ENCODE measurements at places on chromosomes 4 and X.
A peak's percentile ranks its signal among the peaks of the same experiment; 100 is the strongest.

- no peak for DNase-seq
These were observed 72.6 kb upstream of the PTPN13 start for GRCh38 chr4:86521373-86521969.

DNA sequence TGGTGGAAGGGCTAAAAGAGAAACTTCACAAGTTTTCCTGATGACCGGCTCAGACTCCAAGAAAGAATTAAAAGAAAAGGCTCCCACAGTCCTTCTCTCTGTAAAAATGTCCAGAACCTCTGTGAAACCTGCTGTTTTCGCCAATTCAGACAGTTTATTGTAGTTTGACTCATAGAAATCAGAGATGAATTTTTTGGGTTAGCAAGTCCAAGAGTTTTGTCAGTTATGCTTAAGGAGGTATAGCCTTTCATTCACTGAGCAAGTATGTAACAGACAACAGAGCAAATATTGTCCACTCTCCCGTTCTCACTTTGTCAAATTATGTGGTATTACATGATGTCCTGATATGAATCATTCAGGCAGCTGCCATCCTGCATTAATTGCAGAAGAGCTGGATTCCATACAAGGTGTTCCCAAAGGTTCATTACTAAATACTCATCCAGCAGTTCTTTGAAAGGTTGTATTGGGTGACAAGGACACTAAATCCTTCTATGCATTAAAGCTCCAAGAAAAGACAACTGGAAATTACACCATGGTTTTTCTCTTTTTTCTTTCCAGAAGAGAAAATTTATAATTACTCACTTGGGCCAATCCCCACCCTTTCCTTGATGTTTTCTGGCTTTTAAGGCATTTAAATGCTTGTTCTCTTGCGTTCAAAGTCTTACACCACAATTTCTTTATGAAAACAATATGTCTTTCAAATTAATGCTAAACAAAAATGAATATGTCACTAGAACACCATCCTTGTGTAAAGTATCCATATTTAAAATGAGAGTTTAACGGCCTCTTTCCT is 30.0 kb upstream of the PLAC1 start:
- DNase-seq, result no peak

GRCh38 chrX:112645774-112646173 is 34.0 kb downstream of the LHFPL1 start:
- no peak for DNase-seq

- peak; percentile 16 for DNase-seq
These were observed 16.4 kb downstream of the INTS6L start for GRCh38 chrX:135536877-135537276.

DNA sequence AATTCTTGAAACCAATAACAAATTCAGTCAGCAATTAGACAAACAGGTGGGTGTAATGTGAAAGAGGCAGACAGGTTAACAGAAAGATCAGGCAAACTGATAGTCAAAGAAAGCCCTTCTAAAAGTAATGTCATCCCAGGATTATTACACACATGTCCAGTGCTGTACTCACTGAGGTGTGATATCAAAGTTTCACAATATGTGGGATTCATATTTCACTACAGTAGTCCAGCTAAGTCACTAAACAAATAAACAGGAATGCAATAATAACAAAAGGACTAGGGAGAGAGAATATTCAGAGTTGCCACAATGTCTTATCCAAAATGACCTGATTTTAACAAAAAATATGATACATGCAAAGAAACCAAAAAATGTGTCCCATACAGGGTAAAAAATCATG is 787.5 kb downstream of the FSTL5 start:
- no peak for DNase-seq

- no peak for DNase-seq
These were observed at the start of gene GPR119 for GRCh38 chrX:130385520-130385919. TSS of gene GPR119 (minus strand) at chrX:130385674. CDS start at chrX:130385447, 227 bp downstream.

DNA sequence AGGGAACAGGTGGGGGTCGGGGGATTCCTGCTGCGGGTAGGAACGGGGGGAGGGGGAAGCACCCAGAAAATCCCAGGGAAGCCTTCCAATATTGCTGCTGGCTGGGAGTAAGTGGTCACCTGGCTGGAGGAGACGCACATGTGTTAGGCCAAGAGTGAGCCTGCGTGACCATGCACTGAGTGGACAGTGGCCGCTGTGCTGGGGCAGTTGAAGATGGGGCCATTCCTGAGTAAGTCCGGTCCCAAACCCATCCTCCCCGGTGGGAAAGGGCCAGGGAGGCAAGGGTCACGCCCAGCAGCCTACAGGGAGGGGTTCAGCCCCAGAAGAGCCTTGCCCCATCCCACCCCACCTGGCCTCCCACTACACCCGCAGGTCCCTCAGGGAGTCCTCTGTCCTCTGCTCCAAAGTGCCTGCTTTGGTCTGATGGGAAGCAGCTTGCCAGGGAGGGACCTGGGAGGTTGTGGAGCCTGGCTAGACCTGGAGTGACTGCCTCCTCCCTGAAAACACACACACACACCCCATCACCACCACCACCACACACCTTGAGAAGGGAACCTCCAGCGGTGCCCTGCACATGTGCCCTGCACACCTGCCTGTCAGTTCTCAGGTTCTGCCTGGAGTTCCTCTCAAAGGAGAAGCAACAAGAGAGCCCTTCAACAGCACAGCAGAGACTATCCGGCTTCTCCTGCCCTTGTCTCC is 6.1 kb downstream of the L1CAM start:
- DNase-seq, result no peak

GRCh38 chr4:162700815-162701361 is 465.8 kb downstream of the NAF1 start:
- DNase-seq, result no peak

- DNase-seq, result no peak
These were observed 187.0 kb downstream of the CCNG2 start for GRCh38 chr4:77344001-77344400.

DNA sequence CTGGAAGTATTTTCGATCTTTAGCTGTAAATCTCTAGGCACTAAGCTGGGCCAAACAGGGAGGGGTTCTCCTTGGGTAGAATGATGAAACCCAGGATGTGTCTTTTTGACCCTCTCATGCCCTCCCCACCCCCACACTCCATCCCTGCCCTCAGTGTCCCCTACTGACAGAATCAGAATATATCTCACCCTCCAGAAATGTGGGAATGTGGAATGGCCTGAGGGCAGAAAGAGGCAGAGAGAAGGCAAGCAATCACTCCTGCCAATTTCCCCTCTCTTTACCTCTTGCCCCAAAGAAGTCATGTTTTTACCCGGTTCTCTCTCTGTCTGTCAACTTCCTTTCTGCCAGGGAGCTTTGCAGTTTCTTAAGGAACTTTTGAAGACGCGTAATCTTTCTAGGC is 34.4 kb downstream of the RAP2C start:
- no peak for DNase-seq

- DNase-seq, result no peak
These were observed 84.9 kb upstream of the SPANXB1 start for GRCh38 chrX:140917354-140918115.

DNA sequence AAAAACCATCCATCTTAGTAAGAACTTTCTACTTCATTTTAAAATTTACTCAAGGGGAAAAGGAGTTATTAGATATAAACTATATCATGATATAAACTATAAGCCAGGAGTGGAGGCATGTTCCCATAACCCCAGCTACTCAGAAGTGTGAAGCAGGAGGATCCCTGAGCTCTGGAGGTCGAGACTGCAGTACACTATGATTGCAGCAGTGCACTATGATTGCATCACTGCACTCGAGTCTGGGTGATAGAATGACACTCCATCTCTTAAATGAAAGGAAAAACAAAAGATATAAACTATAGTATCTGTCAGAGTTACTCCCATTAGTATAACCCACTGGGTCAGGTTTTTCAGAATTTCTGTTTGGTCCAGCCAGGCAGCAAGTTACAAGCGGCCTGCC is 47.6 kb downstream of the RPS3A start:
- no peak for DNase-seq

DNA sequence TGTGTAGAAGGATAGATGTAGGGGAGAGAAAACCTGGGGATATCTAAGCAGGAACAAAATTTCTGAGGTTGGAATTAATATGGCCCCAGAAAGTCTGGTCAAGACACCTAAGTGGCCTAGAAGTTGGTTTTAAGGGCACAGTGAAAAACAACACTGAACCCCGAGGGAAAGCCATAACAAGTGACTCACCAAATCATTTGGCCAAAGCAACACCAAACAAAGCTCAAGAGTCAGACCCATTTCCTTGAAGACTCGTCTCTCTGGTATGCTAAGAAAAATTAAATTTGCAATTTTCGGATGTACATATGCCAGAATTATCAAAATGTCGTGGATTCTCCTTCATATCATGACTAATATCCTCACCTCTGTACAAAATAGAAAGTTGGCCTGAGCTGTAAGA is 162.9 kb downstream of the SMIM20 start:
- DNase-seq, result no peak

DNA sequence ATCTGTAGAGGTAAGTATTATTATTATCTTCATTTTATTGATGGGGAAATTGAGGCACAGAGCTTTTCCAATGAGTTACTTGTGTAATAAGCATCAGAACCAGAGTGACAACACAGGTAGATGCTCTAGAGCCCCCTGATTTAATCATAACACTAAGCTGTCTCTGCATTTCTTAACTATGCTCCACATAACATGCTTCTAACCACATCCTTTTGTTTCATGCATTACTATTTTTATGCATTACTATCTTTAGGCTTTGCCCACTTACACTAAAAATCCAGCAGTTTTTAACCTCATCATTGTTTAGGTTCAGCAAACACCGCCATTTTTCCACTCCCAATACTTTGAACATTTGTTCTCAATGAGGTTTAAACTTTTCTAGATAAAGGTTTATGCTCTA is 1900.8 kb upstream of the PCDH10 start:
- DNase-seq, result no peak

GRCh38 chrX:125378770-125379169 is 59.1 kb downstream of the TEX13C start:
- no peak for DNase-seq

DNA sequence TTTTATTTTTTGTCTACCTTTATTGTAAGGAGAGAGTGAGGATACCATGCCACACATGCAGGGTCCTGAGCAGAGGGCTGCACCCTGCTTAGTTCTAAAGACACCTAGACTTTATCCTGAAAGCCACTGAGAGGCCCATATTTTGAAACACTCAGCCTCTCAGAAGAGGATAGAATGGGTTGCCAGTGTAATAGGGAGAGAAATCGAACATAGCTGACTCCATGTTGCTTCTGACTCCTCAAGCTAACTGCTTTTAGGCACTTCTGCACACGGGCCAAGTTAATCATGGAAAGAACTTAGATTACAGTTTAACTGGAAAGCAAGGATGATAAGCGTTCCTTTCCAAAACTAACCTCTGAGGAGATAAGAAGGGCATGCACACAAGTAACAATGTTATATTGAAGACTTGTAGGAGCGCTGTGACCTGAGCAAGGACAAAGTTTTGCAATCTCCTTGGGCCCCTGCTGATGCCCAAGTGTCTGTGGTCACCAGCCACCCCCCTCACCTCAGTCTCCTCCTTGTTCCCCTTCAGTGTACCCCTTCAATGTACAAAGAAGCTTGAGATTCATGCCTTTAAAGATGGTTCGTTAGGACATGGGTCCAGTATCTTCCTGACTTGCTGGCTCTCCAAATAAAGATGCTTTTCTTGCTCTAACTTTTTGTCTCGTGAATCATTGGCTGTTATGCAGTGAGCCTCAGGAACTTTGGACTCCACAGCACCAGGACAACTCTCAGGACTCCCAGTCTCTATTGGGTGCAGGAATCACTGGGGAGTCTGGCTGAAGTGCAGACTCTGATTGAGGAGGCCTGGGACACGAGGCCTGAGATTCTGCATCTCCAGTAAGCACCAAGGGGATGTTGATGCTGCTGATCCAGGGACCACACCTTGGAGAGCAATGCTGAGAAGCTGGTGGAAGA is 25.4 kb upstream of the CD99 start:
- no peak for DNase-seq

- no peak for DNase-seq
These were observed 614.6 kb downstream of the PPP4R3C start for GRCh38 chrX:26848511-26848910.

DNA sequence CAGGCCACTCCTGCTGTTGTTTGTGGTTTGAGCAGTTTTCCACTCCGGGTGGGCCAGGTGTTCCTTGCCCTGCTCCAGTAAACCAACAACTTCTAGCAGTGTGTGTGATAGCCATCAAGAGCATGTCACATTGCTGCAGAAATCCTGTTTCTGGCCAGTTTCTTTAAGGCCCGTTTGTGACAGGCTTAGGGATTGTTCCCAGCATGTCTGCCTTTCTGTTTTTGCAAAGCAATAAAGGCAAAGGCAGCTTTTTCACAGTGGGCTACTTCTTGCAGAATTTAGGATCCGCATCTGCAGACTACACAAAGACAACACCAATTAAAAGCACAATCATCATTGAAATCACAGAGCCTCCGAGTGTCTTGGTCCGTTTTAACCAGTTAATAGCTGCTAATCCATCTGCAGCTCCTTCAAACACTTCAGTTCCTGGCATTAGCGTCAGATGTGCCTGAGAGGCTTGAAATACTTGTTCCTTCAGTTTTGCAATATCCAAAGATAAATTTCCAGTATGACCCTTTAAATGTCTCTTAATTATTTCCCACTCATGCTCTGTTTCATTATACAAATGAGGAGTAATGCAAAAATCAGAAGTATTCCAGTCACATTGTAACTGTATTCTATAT is 65.1 kb downstream of the ADAM29 start:
- DNase-seq, result no peak

- no peak for DNase-seq
These were observed 73.7 kb upstream of the GALNT7 start for GRCh38 chr4:173094739-173095421.

DNA sequence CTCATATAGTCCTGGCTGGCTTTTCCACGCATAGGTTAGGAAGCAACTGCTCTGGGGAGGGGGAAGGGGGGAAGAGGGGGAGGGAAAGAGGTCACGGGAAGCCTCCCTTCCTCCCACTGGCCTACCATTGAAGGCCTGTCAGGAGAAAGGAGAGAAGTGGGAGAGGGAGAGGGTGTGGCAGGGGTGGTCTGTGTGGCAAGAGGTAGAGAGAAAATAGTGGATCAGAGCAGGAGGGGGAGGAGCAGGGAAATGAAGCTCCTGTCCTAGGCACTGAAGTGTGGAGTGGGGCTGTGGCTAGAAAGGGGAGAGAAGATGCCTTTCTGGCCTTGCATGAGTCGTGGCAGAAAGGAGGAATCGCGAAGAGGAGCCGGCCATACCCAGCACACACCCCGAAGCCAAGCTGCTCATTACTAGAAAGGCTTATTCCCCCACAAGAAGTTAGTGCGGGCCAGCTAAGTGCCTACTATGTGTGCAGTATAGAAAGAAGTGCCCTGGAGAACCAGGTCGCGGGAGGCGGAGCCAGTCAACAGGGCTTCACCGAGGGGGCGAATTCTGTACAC is 1.1 kb upstream of the TMEM164 start:
- no peak for DNase-seq

DNA sequence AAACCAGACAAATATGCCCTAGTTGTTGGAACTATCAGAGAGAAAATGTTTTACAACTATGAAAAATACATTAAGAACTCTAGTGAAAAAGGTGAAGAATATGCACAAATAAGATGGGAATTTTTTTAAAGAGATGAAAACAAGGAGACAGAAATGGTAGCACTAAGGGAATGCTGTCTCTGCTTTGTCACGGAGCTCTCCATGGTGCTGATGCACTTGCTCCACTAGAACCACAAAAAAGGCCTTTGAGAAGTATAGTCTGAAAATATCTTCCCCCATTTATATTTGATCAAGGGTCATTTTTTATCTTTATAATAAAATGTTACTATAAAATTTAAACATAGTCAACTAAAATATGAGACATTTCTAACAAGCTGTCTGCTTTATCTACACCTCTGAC is 1655.5 kb upstream of the AGA start:
- DNase-seq, result no peak

GRCh38 chr4:53598901-53599300 is 7.6 kb upstream of the LNX1 start:
- DNase-seq, result no peak

Data from CD4-positive, alpha-beta T cell treated with Interleukin-17A for 4 hours (primary cell).